ENCODE measurements at places on chromosomes 7 and 10.

GRCh38 chr10:84822931-84823630, 494.7 kb downstream of the CCSER2 start:
- no peaks in the 10 kb centered on the region for H3K27me3 ChIP-seq
- no peaks in the 10 kb centered on the region for H3K4me1 ChIP-seq
- DNase-seq = no peak
- H3K36me3 ChIP-seq = no peaks in the 10 kb centered on the region

DNA sequence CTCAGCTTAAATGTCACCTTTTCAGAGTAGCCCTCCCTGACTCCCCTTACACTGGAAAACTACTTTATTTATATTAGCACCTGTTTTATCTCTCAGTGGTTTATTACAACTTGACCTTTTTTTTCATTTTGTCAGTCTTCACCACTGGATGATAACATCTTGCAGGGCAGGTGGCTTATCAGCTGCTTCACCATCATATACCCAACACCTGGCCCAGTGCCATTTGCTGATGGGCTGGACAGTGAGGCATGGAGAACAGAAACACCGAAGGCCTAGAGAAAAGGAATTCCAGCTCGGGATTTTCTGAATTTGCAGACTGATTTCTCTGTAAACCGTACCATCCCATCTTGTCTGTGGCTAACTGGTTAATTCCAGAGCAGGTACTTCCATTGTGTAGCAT, 48.5 kb downstream of the SORCS3 start:
- no peak overlapping the region for H3K27ac ChIP-seq
- H3K4me3 ChIP-seq = no peak overlapping the region
- H3K27me3 ChIP-seq = no peaks in the 10 kb centered on the region
- H3K4me1 ChIP-seq = no peaks in the 10 kb centered on the region
- DNase-seq = no peak

GRCh38 chr7:76343294-76343930, 15.4 kb downstream of the YWHAG start:
- no peak overlapping the region for H3K4me3 ChIP-seq
- no peaks in the 10 kb centered on the region for H3K27me3 ChIP-seq
- peak; percentile 59 for DNase-seq
- H3K36me3 ChIP-seq = peaks cover 49% of the 10 kb centered on the region
- peaks cover 17% of the 10 kb centered on the region for H3K4me1 ChIP-seq
- H3K27ac ChIP-seq = no peak overlapping the region

DNA sequence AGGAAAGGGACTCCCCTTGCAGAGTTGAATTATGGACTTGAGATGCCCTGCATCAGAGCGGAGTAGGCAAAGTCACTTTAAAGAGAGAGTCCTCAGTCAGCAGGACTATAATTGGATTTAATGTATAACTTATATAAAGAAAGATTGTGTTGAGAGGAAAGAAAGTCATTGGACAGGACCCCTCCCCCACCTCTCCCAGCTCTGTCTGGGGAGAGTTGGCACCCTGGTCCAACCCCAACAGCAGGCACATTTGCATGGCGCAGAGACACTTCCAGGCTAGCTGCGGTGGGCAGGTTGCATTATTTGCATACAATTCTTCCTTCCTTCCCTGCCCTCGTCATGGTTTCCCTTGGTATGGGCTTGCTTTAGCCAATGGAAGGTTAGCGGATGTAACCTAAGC, 46.1 kb upstream of the NPTX2 start:
- H3K27ac ChIP-seq = no peak overlapping the region
- no peaks in the 10 kb centered on the region for H3K27me3 ChIP-seq
- no peak overlapping the region for H3K4me3 ChIP-seq
- no peaks in the 10 kb centered on the region for H3K36me3 ChIP-seq
- no peaks in the 10 kb centered on the region for H3K4me1 ChIP-seq
- no peak for DNase-seq

DNA sequence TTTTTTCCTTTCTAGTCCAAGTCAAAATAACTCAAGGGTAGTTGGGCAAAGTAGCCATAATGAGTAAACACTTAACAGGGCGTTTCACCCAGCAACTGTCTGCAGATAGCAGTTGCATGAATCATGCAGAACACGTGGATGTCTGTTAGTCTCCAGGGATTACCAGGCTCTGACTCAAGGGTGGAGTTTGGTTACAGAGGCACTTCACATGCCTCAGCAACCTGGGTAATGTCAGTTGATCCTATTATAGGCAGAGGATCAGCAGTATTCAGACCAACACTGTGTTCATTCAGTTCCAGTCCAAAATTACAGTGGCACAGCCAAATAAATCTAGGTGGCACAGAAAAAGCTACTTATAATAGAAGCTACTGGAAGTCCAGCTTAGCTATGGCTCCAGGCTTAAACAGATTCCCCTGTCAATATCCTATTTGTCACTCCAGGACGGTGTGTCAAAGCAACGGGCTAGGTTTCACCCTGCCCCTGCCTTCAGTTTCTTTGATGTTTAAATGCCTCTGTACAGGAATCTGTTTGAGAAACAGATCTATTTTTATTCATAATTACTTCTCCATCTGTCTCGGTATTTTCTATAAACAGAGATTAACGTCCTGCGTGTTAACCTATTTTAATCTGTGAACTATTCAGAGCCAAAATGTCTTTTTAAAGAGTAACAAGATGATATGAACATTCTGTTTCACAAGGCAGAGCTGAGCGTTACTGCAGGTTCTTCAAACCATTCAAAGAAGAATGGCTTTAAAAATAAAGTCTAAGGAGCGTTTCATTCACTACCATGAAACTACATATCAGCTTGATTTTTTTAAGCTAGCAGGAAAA, 162.6 kb upstream of the AKR1E2 start:
- H3K27me3 ChIP-seq = no peaks in the 10 kb centered on the region
- DNase-seq = peak; percentile 99
- peak overlapping the region; percentile 92 for H3K27ac ChIP-seq
- peaks cover 15% of the 10 kb centered on the region for H3K4me1 ChIP-seq
- H3K4me3 ChIP-seq = peak overlapping the region; percentile 8

- DNase-seq = no peak
- H3K4me1 ChIP-seq = peaks cover 6% of the 10 kb centered on the region
- peaks cover 87% of the 10 kb centered on the region for H3K36me3 ChIP-seq
- H3K27me3 ChIP-seq = no peaks in the 10 kb centered on the region
- H3K4me3 ChIP-seq = no peak overlapping the region
- H3K27ac ChIP-seq = no peak overlapping the region
Measured at GRCh38 chr10:79292891-79293746, 54.1 kb upstream of the PPIF start.

- peak; percentile 65 for DNase-seq
- H3K27ac ChIP-seq = no peak overlapping the region
- no peaks in the 10 kb centered on the region for H3K4me1 ChIP-seq
- 0 out of 2 replicates have a peak, but pooled peaks cover 3% of the 10 kb centered on the region for H3K27me3 ChIP-seq
Measured at GRCh38 chr10:122051609-122052385, 62.8 kb downstream of the TACC2 start.

DNA sequence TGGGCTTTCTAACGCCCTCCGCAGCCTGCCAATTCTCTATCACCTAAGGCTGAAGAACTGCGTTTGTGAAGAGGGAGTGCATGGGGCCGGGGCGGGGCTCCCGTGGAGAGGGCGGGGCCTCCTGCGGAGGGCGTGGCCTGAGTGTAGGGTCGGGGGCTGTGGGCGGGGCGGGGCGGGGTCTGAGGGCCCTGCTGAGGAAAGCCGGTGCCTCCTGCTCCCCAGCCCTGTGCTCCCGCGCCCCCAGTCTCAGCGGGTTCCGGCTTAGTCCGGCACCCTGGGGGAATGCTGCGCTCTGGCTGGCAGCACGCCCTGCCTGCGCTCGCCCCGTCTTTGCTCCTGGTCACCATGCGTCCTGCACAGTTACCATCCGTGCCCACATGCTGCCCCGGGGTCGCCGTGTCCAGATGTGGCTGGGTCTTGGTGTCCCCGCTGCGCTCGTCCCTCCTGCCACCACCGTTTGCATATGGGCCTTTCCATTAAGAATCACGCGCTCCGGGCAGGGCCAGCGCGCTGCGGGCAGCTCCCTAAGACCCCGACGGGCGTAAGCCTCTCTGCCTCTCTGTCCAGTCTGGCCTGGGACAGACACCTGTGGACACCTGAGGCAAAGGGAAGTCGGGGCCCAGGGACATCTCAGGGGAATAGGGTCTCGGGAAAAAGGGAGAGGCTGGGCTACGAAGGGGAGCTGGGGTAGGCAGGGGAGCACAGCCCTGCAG, 144.0 kb upstream of the RET start:
- H3K4me3 ChIP-seq = no peak overlapping the region
- peaks cover 22% of the 10 kb centered on the region for H3K27me3 ChIP-seq
- no peaks in the 10 kb centered on the region for H3K36me3 ChIP-seq
- H3K4me1 ChIP-seq = no peaks in the 10 kb centered on the region
- no peak overlapping the region for H3K27ac ChIP-seq

DNA sequence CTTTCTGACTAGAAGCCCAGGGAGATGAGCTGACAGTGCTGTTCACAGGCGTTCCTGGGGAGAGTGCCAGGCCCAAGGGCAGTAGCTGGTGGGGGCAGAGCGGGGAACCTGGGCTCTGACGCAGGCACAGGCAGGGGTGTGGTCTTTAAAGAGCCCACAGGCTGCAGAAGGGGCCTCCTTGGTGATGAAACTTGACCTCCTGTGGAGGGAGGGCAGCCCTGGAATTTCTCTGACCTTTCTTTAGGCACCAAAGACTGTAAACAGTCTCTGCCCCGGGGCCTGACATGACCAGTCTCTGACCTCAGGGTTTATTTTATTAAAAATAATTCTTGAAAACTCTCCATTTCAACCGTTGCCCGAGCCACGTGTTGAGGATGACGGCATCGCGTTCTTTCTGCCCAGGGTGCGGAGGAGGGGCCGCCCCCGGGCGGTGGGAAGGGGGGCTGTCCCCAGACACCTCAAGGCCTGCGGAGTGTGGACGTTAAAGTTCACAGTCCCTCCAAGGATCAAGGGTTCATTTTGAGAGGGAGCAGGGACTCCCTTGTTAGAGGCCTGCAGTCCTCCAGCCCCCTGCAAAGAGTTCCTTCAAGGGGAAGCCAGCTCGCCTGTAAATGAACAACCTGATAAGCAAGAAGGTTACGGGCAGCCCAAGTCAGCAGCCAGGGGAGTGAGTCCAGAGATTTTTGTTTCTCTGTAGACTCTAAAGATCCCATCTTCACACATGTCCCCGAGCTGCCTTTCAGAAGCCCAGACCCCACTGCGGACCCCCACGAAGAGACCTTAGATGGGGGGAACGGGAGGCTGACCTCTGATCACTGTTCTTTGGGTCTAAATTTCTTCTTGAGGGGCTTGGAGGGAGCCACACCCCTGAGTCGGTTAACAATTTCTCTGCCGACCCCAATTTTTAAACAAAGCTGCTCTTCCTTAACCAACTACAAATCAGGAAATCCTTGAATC, 128.9 kb downstream of the VIPR2 start:
- no peak overlapping the region for H3K4me3 ChIP-seq
- H3K27me3 ChIP-seq = no peaks in the 10 kb centered on the region
- DNase-seq = no peak
- H3K27ac ChIP-seq = peak overlapping the region; percentile 66
- no peaks in the 10 kb centered on the region for H3K36me3 ChIP-seq

DNA sequence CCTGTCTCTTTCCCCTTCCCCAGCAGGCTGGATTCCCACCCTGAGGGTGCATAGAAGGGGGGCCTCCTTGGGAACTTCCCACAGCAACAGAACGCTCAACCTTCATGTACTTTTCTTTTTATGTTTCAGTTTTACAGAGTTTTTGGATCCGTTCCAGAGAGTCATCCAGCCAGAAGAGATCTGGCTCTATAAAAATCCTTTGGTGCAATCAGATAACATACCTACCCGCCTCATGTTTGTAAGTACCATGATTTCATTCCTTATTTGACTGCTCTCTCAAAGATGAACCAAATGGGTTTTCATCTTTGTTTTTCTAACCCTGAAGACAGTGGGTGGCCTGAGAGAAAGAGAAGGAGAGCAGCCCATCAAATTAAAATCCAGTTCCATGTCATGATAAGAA, 46.7 kb downstream of the PLPP4 start:
- H3K4me1 ChIP-seq = no peaks in the 10 kb centered on the region
- DNase-seq = no peak
- H3K27ac ChIP-seq = no peak overlapping the region
- H3K27me3 ChIP-seq = no peaks in the 10 kb centered on the region
- no peak overlapping the region for H3K4me3 ChIP-seq

DNA sequence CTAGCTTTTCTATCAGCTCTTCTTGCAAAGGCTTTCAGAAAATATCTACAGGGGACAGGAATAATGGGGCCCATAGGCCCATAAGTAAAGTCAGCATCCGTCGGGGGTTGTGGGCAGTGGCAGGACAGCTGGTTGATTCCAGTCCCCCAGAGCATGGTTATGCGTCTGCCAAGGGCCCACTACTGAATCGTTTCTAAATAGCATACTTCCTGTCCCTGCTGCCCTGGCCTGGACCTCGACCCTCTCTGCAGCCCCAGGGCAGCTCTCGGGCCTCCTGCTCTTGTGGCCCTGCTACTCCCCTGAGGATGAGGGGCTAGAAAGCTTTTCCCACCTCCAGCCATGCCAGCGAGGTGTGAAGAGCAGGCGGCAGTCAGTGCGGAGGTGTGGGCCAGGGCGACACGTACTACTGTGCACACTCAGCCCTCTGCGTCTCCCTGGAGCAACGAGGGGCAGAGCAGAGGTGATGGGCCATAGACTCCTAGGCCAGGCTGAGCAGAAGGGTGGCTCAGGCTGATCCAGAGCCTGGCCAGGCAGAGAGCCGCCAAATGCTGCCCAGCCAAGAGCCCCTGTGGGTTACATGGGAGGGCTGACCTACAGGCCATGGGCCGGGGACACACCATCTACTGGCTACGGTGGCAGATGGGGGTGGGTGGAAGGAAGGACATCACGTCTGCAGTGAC, 4.7 kb upstream of the OPN4 start:
- H3K4me1 ChIP-seq = peaks cover 11% of the 10 kb centered on the region
- no peak for DNase-seq
- H3K36me3 ChIP-seq = no peaks in the 10 kb centered on the region
- no peak overlapping the region for H3K27ac ChIP-seq
- no peaks in the 10 kb centered on the region for H3K27me3 ChIP-seq

DNA sequence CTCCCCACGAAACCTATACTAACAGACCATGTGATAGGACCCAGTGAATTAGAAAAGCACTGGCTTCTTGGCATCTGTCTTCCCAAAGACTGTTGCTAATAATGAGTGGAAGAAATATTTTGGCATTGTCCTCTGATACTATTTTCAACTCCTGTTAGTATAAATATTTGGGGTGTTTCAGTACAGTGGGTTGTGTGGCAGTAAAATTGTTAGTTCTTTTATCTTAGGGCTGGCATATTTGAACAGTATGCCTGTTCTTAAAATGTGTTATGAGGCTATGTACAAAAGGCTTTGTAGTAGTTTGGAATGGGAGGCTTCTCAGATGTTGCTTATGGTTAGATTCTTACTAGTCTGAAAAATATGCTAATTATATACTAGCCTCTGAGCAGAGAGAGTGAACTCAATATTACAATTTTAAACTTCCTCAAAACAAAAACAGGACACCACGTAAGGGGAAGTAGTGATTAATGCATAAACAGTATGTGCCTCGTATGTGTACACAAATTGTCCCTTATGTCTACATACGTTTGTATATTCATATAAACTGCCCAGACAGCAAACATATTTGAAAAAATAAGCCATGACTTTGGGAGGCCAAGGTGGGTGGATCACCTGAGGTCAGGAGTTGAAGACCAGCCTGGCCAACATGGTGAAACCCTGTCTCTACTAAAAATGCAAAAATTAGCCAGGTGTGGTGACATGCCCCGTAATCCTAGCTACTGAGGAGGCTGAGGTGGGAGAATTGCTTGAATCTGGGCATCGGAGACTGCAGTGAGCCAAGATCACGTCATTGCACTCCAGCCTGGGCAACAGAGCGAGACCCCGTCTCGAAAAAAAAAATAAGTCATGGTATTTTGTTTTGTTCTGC, 115.4 kb downstream of the ARID5B start:
- H3K4me1 ChIP-seq = peaks cover 27% of the 10 kb centered on the region
- H3K27ac ChIP-seq = peak overlapping the region; percentile 79
- no peak overlapping the region for H3K4me3 ChIP-seq
- peak; percentile 42 for DNase-seq
